ENCODE measurements at places on chromosomes 2 and 18. TPM values are rescaled to one million over a fixed set of nuclear protein-coding genes. Genes with fewer than 3 reads are reported as not detected.

Gene CHRNG
- total RNA-seq: not detected

Gene TNFRSF11A
- 1.8 TPM for total RNA-seq

Gene CPS1
- 930 TPM for total RNA-seq

Gene ATP6V1B1
- not detected for total RNA-seq

Gene IL37
- total RNA-seq: not detected

Gene CD8B2
- total RNA-seq: under 0.01 TPM

Gene ORC2
- 12.5 TPM for total RNA-seq

Gene CABLES1
- 4.0 TPM for total RNA-seq

Gene C1GALT1C1L
- total RNA-seq: 0.17 TPM

Gene PDE11A
- 1.0 TPM for total RNA-seq

Gene TMEM169
- total RNA-seq: 1.9 TPM

Gene MBOAT2
- total RNA-seq: 65.5 TPM

Gene TMEM178A
- total RNA-seq: 0.42 TPM

Gene IL36B
- total RNA-seq: not detected

Gene C2orf66
- total RNA-seq: not detected

Gene DSG1
- total RNA-seq: 0.61 TPM

Gene CHST9
- total RNA-seq: 0.42 TPM

Gene FLACC1
- 7.1 TPM for total RNA-seq

Gene TMEM131
- total RNA-seq: 15.3 TPM

Gene RIF1
- total RNA-seq: 26.9 TPM

Gene ALPG
- not detected for total RNA-seq

Gene AMER3
- not detected for total RNA-seq

Gene FAP
- total RNA-seq: 0.42 TPM

Gene CDH2
- total RNA-seq: 38.1 TPM

Gene DQX1
- 0.08 TPM for total RNA-seq

Gene ZSWIM2
- not detected for total RNA-seq

Gene POTEE
- total RNA-seq: not detected

Gene PLEKHH2
- total RNA-seq: 1.4 TPM

All from liver (tissue), 10 donors.